ENCODE measurements at places on chromosomes 7 and 10.
A peak's percentile ranks its signal among the peaks of the same experiment; 100 is the strongest.

- no peak for DNase-seq
These were observed 218.3 kb downstream of the FAM107B start for GRCh38 chr10:14556285-14556956.

- DNase-seq: no peak
These were observed 347.7 kb upstream of the MKI67 start for GRCh38 chr10:128473911-128474310.

- DNase-seq: no peak
These were observed 174.3 kb downstream of the ADARB2 start for GRCh38 chr10:1563028-1563427.

DNA sequence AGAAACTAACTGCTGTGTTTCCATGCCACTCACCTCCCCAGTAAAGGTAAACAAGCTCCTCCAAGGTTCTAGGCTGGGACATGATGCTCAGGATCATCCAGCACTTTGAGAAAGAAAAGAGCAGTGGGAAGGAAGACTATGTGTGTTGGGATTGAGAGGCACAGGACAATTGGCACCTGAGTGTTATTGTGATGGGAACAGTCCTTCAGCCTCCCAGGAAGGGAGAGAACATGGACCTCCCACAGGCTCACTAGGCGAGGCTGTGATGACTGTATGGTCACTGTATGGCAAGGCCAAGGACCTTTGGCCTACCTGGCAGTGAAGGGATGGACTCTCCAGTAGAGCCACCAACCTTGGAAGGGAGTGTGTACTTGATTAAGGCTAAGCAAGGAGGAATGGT, 123.2 kb upstream of the UNC5B start:
- DNase-seq: no peak

GRCh38 chr10:88522715-88523114, 60.4 kb downstream of the RNLS start:
- no peak for DNase-seq

- no peak for DNase-seq
These were observed 647.7 kb downstream of the GATA3 start for GRCh38 chr10:8702181-8702580.

DNA sequence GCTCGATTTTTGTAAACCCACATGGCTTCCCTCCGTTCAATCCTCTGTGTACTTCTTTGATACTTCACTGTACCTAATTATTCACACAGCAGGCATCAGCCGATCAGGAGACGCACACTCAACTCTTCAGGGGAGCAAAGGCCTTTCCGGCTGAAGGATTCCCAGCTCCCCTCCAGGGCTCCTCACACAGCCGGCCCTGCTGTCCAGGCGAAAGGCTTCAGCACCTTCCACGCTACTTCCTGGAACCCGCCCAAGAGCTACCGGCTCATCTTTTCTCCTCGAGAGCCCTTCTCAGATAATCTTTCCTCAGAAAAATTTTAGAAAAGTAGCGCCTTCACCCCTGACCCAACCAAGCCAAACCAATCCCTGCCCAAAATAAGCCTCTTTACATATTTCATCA, 270.4 kb downstream of the ZMYND11 start:
- no peak for DNase-seq

- DNase-seq: no peak
These were observed 598.6 kb upstream of the MGMT start for GRCh38 chr10:128868481-128868880.

DNA sequence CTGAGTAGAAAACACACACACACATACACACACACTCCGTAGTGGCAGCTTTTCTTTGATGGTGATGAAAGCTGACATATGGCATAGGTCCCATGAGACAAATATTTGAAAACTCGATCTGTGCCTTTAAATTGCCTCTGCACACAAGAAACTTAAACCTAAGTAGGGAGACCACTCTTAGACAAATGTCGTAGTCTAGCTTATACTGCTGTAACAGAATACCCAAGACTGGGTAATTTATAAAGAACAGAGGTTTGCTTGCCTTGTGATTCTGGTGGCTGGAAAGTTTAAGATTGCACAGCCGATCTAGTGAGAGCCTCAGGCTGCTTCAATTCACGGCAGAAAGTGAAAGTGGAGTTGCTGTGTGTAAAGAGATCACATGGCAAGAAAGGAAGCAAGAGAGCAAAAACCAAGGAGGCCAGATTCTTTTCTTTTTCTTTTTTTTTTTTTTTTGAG, 489.4 kb upstream of the SORCS1 start:
- DNase-seq: no peak

DNA sequence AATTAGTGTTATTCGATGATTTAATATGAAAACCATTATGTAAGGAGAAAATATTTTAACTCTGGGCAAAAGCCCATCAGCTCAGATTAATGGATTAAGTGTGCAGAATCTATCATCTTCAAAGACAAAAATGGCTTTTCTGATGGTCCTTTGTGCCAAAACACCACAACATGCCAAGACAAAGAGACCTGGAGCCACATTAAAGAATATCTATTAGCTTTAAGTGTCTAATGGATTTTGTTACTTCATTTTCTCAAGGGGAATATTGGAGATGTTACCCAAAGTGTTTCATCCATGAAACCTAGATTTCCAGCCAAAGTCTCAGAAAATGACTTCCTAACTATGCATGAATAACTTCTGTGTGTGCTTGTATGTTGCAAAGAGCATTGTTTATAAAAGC, 57.3 kb downstream of the MKX start:
- no peak for DNase-seq

GRCh38 chr10:126397640-126398382, 9.5 kb upstream of the ADAM12 start:
- no peak for DNase-seq

DNA sequence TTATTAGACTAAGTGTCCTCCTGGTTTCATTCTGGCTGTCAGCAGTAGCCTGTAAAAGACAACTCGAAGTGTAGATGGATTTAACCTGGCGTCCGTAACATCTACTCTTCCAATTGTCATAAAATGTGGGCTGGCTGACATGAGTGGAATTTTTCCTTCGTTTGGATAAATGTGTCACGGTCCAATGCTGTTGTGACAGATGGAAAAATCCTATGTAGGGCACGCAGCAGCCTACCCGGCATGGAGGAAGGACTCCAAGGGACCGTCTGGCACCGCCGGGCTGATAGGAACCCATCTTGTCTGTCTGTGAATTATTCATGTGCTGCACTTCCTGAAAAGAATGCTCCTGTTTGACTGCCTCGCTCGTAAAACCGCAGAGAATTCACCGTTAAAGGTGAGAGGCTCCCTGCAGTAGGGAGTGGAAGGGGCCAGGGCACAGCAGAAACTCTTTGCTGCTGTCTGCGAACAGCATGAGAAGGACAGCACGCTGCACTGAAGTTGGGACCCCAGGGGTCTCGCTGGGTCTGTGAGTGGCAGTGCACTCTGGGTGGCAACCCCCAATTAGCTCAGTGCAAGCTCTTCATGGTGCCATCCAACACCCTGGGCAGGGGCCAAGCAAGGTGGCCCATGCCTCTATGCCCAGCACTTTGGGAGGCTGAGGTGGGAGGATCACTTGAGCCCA, 1.6 kb upstream of the ORAI2 start:
- no peak for DNase-seq

DNA sequence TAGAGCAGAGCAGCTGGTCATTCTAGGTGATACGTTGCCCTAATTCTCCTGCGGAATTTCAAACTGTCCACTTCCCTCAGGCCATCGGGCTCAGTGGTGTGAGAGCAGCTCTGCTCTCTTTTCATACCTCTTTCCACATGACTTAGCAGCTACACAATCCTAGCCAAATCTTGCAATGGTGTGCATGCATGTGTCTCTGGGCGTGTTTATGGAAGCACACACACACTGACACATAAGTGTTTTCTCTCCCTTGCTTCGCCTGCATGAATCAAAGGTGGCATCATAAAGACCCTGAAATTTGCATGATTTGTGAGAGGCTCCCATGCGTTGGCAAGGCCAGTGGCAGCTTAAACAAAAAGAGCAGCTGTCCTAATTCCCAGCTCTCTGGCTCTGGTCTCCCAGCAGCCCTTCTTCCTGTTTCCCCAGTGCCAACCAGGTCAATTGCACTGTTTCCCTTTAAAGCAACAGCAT, 1189.5 kb downstream of the GATA3 start:
- no peak for DNase-seq

DNA sequence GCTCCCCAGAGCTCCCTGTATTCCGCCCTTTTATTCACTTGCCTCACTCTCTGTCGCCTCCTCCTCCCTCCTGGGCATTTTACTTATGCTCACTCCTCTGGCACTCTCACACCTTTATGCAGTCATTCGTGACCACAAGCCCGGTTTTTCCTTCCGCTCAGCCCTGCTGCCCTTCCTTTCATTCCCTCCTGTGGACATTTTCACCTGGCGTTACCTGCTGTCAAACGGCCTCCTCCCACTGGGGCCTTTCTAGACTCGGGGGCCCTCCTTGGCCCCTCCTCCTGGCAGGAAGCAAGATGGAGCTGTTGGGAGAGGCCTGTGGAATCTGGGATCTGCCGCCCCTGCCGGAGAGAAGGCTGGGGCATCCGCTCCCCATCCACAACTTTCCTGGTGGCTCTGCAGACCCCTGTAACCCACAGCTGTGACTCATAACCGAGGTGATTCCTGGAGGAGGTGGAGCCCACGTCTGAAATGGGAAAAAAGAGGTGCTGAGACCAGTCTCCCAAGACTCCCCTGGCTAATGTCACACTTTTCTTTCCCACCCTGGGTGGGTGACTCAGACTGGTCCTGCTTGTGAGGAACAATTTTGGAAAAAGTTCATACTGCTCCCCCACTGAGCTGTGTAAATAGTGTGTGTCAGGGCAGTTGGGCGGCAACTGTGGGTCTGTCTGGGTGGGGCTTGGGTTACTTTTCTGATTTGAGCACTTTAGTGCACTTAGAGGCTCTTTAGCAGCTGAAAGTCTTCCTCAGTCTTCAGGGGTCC, 1.2 kb downstream of the VCL start:
- DNase-seq: no peak

DNA sequence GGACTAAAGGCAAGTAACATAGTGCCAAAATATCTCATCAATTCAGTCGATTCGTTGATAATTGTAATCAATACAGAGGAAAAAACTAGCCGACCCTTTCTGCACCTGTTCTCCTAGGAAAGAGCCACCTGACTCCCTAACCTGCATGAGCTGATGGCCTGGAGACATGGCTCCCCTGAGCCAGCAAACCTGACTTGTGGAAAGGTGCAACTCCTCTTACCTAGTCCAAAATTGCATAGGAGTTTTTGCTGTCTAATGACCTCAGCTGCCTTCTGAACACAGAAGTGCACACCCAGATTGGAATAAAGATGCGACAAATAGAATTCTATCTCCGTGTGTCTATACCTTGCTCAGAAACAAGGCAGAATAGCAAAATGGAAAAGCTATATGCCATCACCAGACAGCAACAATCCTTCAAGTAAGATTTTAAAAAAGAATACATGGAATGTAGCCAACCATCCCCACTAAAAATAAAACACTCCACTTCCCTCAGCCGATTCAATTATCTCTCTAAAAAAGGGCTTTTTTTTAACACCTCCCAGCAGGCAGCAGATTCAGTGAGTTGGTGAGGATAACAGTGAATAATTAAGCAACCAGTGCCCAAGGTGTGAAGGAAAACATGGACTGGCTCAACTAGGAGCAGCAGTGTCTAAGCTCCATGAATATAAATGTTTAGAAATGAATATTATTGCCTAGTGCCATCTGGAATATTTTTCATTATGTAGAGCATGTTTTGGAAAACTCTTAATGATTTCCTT, 26.6 kb upstream of the LMTK2 start:
- no peak for DNase-seq

- no peak for DNase-seq
These were observed 329.2 kb upstream of the NPVF start for GRCh38 chr7:25557379-25557917.

DNA sequence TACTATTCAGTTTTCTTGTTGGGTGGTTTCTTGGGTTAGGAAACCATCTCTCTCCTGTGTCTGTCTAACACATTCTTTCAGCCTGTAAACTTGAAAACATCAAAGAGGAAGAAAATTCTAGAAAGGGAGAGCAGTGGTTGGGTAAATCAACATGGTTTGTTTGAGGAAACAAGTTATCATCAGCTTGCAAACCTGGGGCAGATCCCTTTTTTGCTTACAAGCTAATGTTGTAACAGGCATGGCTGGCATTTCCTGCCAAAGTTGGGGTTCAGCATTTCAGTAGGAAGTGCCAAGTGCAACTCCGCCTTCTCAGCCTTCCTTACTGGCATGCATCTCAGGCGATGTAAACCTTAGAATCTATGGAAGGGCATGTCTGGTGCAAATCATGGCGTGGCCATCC, 112.6 kb downstream of the EEPD1 start:
- DNase-seq: peak; percentile 87

GRCh38 chr7:110486549-110486948, 604.4 kb upstream of the LRRN3 start:
- DNase-seq: no peak

DNA sequence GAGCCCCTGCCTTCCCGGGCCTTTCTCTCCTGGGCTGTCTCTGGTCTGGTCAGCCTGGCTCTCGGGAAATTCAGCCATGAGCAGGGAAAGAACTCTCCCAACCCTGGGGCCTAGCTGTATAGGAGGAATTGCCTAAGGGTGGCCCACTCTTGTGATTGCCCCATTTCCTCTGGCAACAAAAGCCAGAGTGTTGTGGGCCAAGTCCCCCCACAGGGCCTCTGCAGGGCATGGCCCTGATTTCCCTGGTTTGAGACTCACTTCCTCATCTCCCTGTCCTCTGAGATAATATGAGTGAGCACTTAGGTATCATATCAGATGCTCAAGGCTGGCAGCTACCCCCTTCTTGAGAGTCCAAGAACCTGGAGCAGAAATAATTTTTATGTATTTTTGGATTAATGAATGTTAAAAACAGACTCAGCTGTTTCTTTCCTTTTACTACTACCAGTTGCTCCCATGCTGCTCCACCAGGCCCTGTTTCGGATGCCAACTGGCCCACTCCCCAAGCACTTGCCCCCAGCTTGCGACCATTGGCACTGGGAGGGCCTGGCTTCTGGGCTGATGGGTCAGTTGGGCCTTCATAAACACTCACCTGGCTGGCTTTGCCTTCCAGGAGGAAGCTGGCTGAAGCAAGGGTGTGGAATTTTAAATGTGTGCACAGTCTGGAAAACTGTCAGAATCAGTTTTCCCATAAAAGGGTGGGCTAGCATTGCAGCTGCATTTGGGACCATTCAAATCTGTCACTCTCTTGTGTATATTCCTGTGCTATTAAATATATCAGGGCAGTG, 11.4 kb downstream of the IRF5 start:
- DNase-seq: peak; percentile 51

GRCh38 chr7:131623154-131623553, 66.7 kb upstream of the PODXL start:
- no peak for DNase-seq

- DNase-seq: no peak
These were observed 233.4 kb upstream of the HABP2 start for GRCh38 chr10:113319479-113319878.

GRCh38 chr10:22325272-22326144, 4.6 kb downstream of the BMI1 start:
- no peak for DNase-seq

DNA sequence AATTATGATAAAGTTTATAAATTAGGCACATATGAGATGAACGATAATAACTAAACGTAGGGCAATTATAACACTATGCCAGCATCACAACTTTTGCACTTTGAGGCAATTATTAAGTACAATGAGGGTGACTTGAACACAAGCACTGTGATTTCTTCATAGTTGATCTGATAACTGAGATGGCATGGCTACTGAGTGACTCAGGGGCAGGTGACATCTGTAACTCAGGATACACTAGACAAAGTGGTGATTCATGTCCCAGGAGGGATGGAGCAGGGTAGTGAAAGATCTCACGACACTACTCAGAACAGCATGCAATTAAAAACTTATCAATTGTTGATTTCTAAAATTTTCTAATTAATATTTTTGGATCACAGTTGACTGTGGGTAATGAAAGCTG, 98.3 kb upstream of the ARHGAP21 start:
- DNase-seq: no peak

GRCh38 chr10:27884185-27884641, 114.7 kb downstream of the ODAD2 start:
- DNase-seq: no peak

GRCh38 chr10:54096892-54097291, 704.1 kb downstream of the PCDH15 start:
- DNase-seq: no peak
